NAMALWA (cell line): ENCODE measurements at places on chromosomes 4 and X.

- no peak for DNase-seq
Observed at GRCh38 chr4:84678976-84679744, 96.2 kb downstream of the CDS1 start.

DNA sequence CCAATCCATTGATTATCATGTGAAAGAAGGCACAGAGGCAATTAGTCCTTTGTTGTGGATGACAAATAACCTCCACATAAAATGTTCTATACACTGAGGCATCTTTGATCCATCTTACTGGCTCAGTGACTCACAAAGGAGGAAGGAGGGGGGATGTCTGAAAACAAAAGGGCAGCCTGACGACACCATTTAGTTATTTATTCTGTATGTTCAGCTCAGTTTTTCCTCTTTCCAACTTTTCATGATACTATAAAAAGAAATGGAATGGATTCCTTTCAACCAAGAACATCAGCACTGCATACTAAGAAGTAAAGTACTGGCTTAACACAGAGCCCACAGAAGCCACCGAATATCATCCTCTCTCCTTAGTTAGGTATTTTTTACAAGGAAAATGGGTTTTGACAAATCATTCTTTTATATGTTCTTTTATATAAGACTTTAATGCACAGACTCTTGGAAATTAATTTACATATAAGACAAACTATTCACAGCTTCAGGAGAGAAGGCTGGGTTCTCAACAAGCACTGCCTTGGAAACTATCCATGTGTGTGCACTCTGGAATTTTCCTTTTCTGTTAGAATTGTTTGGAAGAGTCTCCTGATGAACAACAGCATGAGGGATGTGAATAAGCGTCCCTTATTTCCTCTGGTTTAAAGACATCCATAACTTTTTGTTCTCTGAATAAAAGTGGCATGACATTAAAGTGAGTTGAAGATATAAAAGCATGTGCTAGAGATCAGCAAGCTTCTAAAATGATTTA is 135.6 kb downstream of the TSPAN5 start:
- no peak for DNase-seq

GRCh38 chrX:34863906-34864305 is 78.7 kb upstream of the FAM47B start:
- no peak for DNase-seq

DNA sequence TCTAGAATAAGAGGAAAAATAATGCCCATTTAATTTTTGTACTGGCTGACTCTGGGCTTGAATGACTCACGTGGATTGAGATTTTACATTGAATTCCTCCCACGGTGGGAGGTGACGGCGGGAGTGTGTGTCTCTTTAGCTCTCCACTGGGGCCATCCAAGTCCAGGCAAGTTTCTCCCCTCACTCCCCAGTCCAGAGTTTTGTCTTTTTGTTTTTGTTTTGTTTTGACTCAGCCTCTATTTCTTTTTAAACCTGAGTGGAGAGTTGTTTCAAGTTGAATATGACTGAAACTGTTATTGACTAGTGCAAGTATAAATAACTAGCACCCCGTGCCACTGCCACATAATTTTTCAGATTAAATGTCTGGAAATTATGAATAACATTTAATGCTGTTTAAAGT is 13.6 kb downstream of the CHST7 start:
- no peak for DNase-seq

GRCh38 chrX:104707572-104707971 is 141.6 kb downstream of the IL1RAPL2 start:
- DNase-seq = no peak

- no peak for DNase-seq
Observed at GRCh38 chr4:154014407-154015321, 225.8 kb upstream of the SFRP2 start.

GRCh38 chr4:2047031-2047660 is 12.0 kb upstream of the NAT8L start:
- DNase-seq = no peak
